Stimulated activated CD8-positive, alpha-beta memory T cell treated with anti-CD3 and anti-CD28 coated beads, Interleukin-2, amount 100 ng/mL, for 1 hour (primary cell): ENCODE measurements at places on chromosomes 4 and X.

DNA sequence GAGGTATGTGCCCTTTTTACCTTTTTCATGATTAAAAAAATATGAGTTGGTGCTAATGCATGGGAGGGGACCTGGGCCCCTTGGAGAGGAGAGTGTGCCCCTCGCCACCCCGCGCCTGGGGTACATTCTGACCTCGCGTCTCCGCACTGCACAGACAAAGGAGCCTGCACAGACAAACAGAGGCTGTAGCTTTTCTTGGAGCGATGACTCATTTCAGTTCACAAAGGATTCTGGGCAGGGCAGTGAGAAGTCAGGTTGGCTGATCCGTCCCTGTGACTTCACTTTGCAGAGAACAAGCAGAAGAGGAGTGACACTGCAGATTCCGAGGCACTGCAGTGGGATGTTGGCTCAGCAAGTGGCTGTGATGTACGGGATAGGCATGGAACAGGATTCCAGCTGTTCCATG, 82.9 kb downstream of the STOX2 start:
- no peak for DNase-seq

- DNase-seq = no peak
Observed at GRCh38 chr4:150773729-150774449, 191.9 kb downstream of the MAB21L2 start.

DNA sequence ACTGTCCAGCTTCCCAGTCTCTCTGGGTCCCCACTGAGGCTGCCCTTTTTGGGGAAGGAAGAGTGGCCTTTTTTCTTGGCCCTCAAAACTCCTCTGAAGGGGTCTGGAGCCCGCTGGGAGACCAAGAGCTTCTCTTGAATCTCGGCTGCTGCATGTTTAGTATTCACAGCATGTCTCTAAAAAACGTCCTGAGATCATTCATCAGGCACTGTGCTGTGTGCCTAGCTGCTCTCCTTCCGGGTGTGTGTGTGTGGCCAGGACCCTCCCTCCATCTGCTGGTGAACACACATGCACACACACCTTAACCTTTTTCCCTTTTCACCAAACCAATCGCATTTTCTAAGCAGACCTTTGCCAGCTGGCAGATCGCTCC, 841 bp upstream of the FRMPD3 start:
- DNase-seq = no peak

DNA sequence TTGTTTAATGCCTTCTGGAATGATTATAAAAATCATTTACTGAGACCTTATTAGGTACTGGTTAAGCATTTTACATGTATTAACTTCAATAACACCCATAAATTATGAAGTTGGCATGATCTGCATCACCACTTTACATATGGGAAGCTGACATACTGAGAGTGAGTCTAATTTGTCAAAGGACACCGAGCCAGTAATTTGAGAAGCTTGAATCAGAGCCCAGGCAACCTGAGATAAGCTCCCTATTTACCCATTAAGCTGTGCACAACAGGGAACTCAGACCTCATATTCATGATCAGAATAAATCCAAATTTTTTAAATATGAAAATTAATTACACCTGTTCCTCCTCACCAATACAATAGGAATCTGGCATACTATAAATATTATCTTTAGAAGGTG, 247.9 kb upstream of the EPHA5 start:
- DNase-seq = no peak

DNA sequence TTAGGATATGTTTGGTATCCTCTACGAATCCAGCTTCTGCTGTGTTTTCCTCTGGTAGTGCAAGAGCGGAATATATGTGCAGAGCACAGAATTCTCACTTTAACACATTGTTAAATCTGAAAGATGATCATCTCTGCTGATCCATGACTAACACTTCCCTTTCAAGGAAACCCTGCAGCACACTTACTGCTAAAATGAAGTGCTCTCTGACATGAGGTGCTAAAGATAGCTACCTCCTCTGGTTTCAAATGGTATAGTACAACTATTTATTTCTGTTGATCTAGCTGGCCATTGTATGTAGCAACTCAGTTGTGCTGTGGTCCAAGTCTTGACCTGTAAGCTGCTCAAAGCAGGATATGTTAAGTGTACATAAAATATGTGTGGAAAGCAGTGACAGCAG, 162.4 kb upstream of the FMR1 start:
- no peak for DNase-seq

DNA sequence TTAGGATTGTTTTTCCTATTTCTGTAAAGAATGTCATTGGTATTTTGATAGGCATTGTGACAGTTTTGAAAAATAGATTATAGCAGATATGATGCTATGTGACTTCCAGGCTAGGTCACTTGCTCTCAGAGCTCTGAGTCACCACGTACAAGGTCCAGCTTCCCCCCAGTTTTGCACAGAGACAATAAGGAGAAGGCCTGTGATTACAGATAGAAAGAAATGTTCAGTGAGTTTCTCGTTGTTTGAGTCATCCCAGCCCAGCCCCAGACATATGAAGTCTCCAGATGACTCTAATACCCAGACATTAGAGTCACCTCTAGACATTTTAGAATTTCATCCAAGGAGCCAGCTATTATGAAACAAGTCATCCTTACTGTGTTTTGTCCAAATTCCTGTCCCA, 57.2 kb downstream of the MFAP3L start:
- DNase-seq = no peak

DNA sequence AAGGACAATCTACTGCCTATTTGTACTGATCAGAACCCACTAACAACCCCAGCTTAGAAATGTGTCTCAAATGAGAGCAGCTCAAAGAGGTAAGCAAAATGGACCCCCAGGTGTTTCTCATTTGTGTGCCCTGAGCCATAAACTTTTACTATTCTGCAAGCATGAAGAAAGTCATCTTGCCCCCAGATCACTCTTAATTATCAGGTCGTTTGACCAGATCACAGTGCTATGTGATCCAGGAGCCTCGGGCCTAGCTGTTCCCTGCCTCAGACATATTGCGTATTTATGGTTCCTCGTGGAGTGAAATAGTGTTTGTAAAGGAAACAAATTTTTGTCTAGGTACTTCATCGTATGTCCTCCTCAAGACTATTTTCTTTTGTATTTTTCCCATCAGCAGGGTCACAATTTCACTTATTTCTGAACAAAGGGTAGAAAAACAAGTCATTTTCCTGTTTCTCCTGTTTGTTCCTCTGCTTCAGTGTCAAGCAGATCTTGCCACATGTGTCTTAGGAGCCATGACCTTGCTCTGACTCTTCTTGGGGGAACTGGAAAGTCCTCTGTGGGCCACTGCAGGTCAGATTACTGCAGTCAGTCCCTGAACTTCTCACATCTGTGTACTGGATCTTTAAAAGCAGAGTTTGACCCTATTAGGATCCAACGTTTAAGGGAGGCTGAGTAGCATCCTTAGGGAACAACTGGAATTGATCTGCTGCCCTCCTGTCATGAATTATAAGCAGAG, 194.9 kb downstream of the PALLD start:
- DNase-seq = no peak

- no peak for DNase-seq
Observed at GRCh38 chrX:63613531-63614028, 171.4 kb downstream of the ARHGEF9 start.

DNA sequence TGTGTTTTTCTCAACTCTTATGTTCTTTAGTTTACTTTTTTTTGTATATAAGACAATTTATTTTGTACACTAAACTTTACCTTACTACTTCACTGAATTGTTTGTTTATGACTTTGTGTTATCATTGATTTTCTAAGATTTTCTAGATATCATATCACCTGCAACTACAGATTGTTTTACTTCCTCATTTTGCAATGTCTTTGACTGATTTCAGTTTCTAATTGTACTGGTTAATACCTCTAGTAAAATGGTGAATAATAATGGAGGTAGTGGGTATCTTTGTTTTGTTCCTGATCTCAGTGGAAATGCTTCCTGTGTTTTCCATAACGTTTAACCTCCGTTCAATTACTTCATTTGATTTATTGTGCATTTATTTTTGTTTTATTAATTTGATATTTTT, 490.2 kb downstream of the TLL1 start:
- no peak for DNase-seq

DNA sequence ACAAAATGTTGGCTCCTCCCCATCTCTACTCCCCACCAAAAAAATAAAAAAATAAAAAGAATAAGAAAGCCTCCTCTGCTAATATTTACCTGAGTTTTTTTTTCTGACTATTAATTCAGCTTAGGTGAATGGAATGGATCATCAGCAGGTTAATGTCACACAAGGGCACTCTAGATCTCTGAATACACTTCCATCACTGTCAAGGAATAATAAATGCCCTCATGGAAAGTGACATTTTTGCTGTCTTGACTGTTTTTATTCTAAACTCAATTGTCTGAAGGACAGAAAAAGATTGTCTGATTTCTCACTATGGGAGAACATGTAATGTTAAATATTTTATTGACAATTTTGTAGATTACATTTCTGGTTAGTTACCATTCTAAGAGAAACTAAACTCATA, 30.4 kb upstream of the TLL1 start:
- no peak for DNase-seq

GRCh38 chr4:39232100-39232499, 49.8 kb downstream of the WDR19 start:
- no peak for DNase-seq

DNA sequence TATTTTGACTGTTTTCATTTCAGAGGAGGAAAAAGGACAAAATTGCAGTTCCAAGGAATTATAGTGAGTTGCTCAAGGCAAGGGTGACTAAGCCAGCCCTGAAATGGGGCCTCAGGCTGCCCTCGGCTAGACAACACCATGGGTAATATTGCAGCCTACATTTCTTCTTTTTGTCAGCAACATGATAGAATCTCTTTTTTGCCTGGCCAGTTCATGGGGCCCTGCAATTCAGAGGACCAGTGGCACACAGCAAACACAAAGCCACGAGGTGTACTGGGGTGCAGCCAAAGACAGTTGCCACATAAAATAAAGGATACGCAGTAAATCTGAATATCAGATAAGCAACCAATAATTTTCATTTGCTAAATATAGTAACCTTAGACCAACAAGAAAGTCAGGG, 41.8 kb downstream of the RBM47 start:
- DNase-seq = no peak

DNA sequence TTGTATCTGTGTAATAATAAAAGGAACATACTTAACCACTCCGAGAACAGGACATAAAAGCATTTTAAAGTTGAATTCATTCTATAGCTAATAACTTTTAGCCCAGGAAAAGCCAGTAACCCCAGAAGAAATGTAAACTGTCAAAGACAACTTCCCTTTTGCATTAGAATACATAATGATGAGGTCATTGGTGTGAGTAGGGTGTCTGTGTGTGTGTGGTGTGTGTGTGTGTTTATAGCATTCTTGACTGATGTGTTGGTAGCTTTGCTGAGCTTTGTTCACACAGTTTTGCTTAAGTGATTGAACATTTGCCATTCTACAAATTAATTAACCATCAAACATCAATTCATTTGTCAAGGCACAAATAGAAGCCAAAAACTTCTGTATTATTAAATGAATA, 559.6 kb downstream of the ARAP2 start:
- no peak for DNase-seq

DNA sequence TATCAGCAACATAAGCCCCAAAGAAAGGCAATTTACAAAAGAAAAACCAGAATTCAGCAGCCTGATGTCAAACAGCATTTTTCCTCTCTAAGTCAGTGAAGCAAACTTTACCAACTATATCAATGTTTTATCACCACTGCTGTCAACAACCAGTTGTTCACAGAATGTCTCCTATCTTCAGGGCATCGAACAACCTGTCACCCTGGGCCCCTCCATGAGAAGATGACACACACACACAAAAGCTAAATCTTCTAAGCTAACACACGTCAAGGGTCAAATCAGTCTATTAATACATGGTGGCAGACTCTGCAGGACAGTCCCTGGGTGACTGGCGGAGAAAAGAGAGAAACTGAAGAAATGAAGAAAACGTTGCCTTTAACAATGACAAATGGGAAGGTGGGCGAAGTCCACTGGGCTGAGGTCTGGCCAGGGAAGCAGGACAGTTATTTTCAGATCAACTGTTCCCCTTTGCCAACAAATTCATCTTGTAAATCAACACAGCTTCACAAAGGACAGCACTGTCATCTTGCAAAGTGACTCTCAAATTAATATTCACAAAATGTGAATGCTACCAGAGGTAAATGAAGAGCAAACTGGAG, 13.0 kb downstream of the FAT1 start:
- DNase-seq = no peak

GRCh38 chr4:26319949-26320537, 771 bp upstream of the RBPJ start:
- DNase-seq = peak; percentile 11

GRCh38 chrX:55149242-55149641, 60.4 kb downstream of the PAGE2 start:
- DNase-seq = no peak

DNA sequence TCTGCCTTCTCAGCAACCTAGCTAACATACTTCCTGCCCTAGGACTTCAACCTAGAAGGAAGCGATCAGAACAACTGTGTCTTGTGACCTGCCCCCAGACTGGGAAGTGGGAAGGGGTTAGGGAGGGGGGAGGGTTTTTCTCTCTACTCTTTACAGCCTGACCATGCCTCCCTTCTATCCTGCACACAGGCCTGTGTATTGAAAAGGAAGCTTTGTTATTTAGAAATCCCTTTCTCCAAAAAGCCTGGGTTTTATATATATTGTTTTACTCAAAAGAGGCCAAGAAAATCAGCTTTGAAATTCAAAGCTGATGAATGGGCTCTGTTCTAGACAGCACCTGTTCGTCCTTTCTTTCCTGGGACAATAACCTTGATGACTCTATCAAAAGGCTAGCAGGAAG, 35.2 kb upstream of the SMS start:
- DNase-seq = no peak

- no peak for DNase-seq
Observed at GRCh38 chr4:87938746-87939145, 36.8 kb upstream of the SPP1 start.

DNA sequence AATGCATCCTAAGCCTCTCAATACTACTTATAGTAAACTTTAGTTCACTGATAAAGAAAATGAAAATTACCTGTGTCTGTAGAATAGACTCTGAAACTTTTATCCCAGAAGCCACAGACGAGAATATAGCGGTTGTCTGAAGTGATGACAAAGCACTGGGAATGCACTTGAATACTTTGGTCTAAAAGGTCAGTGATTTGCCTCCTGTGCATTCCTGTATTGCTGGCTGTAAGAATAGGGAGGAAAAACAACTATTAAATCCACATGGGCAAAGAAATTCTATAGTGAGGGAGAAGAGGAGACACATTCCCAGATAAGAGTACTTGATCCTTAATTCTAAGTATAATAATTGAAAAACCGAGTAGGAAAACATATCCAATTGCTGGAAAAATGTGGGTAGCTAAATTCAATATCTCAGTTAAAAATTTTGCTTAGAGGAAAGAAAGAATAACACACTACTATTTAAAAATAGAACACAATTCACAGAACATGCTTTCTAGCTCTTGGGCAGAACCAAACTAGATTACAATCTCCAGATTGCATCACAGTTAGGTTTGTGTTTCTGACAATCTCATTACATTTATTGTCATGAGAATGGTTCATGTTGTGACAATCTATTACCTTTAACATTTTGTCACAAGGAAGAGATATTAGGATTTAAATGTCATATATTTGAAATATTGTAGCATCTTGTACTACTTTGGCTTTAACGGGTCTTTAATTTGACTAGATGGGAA, 232.1 kb downstream of the DCLK2 start:
- DNase-seq = no peak

GRCh38 chrX:77945910-77946545, 23.4 kb downstream of the PGAM4 start:
- DNase-seq = no peak

- no peak for DNase-seq
Observed at GRCh38 chr4:119646347-119647071, 17.9 kb upstream of the PDE5A start.

- no peak for DNase-seq
Observed at GRCh38 chrX:97482666-97483300, 599.1 kb downstream of the RPA4 start.

- DNase-seq = no peak
Observed at GRCh38 chr4:839675-840443, 13.9 kb upstream of the CPLX1 start.
